ENCODE measurements at places on chromosomes 4 and X. TPM values are rescaled to one million over a fixed set of nuclear protein-coding genes. Genes with fewer than 3 reads are reported as not detected.

- no peak for DNase-seq
These were observed 23.1 kb upstream of the C1GALT1C1 start for GRCh38 chrX:120653000-120653399.

DNA sequence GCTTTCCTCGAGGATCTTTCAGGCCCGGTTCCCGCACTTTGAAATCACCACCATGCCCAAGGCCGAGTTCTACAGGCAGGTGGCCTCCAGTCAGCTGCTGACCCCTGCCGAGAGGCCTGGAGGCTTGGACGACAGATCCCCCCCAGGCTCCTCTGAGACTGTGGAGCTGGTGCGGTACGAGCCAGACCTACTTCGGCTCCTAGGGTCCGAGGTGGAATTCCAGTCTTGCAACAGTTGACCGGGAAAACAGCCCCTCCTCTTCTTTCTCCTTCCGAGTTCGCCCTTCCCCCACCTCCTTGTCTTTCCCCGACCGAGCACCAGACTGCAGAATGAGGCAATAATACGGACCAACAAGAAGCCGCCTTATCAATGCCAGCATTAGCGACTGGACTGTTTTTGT is 54.4 kb downstream of the ELF4 start:
- DNase-seq = no peak

DNA sequence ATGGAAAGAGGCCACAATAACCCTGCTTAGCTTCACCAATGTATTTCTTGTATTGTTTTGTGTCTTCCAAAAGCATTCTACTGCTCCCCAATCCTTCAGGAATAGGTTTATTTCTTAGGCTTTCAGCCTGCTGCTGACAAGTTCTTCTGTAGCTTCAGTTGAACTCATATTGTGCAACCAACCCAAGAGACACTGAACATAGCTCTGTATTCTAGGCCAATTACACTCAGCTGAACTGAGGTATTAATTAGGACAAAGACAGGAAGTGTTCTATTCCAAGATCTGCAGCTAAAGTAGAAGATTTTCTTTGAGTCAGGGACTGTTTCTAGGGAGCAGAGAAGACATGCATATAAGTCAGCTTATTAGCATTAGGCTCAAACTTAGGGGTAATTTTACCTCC is 151.8 kb downstream of the LHFPL1 start:
- DNase-seq = no peak

DNA sequence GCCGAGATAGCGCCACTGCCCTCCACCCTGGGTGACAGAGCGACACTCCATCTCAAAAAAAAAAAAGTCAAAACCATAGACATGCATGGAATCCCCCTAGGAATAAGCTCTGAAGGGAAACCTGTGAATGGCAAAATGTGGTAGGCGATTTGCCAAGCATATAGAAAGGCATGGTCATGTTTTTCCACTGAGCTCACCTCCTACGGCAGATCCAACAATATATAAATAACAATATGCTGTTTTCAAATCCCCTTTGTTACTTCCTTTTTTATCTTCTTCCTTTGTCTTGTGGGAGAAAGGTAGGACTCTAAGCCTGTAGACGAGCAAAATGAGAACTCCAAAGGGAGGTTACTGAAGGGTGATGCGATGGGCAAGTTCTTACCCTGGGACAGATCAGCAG is 219.0 kb downstream of the PALLD start:
- no peak for DNase-seq

- DNase-seq = no peak
These were observed 6.7 kb downstream of the GPR34 start for GRCh38 chrX:41695426-41695825.

- DNase-seq = peak; percentile 25
These were observed 21.1 kb upstream of the STIM2 start for GRCh38 chr4:26839534-26839951.

GRCh38 chr4:175277816-175278215 is 359.7 kb downstream of the ADAM29 start:
- no peak for DNase-seq

DNA sequence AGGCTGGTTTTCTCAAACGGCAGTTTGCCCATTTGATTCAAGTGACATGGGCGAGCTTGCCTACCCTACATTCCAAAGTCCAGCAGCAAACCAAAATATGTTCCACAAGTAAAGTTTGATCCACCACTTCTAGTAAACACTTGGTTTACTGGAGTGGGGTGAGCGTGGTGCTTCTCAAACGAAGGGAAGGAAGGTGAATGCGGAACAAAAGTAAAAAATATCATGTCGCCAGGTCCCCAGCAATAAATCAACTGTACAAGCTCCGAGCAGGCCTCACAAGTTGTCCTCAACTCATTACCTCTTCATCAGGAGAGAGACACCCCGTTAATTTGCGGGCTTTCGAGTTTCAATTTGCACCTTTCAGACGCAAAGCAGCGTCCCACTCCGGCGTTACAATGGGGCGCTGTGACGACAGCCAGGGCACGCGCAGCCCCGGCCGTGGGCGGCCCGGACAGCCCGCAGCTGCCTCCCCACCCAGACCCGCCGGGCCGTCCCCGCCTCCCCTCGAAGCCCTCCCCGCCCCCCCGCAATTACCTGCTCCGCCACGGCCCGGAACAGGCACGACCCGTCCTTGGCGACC is 1.0 kb downstream of the OTUD4 start:
- DNase-seq = peak; percentile 53

- DNase-seq = peak; percentile 47
These were observed 1.6 kb downstream of the PRICKLE3 start for GRCh38 chrX:49184294-49185281.

- DNase-seq = no peak
These were observed 363.2 kb downstream of the IL15 start for GRCh38 chr4:141999446-142000143.

- no peak for DNase-seq
These were observed 298.8 kb downstream of the TEX13A start for GRCh38 chrX:104921584-104922205.

GRCh38 chrX:29196501-29196900 is 609.3 kb downstream of the IL1RAPL1 start:
- no peak for DNase-seq

- no peak for DNase-seq
These were observed 7.0 kb upstream of the AKAP17A start for GRCh38 chrX:1584237-1585011.

DNA sequence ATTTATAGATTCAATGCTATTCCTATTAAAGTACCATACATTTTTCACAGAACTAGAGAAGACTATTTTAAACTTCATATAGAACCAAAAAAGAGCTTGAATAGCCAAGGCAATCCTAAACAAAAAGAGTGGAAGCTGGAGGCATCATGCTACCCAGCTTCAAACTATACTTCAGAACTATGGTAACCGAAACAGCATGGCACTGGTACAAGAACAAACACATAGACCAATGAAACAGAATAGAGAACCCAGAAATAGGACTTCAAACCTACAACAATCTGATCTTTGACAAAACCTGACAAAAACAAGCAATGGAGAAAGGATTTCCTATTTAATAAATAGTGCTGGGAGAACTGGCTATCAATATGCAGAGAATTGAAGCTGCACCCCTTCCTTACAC is 134.2 kb upstream of the PAQR3 start:
- DNase-seq = no peak

GRCh38 chr4:87077914-87078585 is 142.4 kb downstream of the KLHL8 start:
- DNase-seq = no peak

DNA sequence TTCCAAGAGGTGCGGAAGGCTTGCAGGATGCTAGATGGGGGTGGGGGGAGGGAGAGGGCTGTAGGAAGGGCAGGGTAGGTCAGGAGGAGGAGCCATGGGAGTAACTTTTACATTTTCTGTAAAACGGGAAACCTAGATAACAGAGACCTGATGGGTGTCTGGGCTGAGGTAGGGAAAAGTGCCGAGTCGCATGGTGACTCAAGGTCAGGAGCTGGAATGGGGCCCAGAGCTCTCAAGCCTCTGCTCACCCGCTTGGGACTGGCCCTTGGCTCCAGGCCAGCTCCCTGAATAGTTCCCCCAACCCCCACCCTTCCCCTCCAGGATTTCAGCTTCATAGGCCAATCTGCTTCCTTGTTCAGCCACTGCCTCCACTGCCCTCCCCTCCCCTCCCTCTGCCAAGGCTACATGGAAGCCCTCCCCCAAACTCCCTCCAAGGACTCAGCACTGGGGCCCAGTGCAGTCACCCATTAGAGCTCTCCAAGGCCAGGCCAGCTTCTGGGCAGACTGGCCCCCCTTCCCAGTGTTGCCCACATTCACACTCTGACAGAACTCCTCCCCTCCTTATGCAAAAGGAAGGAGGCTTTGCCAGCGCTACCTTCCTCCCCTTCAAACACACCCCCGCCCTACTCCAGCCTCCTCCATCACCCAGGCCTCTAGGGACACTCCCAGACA is 43.6 kb downstream of the TSC22D3 start:
- peak; percentile 43 for DNase-seq

GRCh38 chr4:26000274-26000950 is 86.4 kb downstream of the SMIM20 start:
- DNase-seq = no peak

GRCh38 chrX:134362560-134363089 is 97.3 kb upstream of the HPRT1 start:
- DNase-seq = no peak

GRCh38 chrX:153669174-153669890 is 4.3 kb downstream of the PNCK start:
- DNase-seq = no peak

- DNase-seq = no peak
These were observed 17.2 kb downstream of the GPR174 start for GRCh38 chrX:79161655-79162054.

DNA sequence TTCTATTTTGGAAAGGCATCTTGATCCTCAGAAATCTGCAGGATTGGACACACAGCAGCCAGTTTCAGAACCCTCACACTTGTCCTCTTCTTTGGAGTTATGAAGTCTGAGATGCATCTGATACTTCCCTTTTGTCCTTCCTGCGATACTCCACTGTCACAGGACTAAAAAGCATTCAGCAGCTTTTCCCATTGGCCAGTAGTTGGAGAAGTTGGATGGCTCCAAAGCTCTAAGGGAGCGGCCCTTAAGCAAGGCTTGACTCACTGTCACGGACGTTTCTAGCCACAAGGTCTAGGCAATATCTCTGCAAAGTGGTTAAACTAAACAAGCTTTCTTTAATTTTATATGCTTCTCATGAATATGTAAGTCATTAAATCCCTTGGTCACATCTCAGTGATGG is 417.0 kb downstream of the AFF2 start:
- no peak for DNase-seq

DNA sequence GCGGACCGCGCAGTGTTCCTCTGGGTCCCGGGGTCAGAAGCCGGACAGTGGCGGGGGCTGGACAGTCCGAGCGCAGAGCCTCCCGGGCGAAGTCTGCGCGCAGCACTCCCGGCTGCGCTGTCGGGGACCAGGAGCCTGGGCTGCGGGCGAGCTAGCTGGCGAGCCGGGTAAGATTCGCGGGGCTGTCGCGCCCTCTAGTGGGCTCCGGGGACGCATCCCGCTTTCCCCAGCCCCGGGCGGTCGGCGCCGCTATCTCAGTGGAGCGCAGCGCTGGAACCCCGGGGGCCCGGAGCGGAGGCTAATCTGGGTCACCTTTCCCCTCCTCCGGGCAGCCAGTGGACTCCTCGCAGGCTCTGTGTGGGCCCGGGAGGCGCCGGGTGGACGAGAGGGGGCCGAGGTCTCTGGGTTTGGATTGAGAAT is 4.2 kb downstream of the PDGFRA start:
- DNase-seq = peak; percentile 57

- DNase-seq = no peak
These were observed 182.0 kb upstream of the FAT4 start for GRCh38 chr4:125132729-125133128.

GRCh38 chr4:87243426-87244053 is 23.1 kb upstream of the KLHL8 start:
- no peak for DNase-seq

DNA sequence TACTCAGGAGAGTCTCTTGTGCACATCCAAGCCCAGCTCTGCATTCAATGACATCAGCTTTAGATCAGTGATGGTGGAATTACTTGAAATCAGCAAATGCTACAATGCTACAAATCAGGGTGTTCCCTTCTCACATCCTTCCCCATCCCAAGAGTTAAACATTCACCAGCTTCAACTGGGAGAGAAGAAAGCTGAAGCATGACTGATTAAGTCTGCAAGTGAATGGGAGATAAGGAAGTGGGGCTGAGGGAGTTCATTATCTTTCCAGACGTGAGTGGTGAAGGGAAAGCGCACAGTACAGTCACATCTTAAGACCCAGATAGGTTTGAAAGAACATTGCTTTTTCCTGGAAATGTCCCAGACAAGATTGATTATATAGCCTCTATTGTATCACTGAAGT is 26.2 kb upstream of the MAP9 start:
- DNase-seq = no peak

DNA sequence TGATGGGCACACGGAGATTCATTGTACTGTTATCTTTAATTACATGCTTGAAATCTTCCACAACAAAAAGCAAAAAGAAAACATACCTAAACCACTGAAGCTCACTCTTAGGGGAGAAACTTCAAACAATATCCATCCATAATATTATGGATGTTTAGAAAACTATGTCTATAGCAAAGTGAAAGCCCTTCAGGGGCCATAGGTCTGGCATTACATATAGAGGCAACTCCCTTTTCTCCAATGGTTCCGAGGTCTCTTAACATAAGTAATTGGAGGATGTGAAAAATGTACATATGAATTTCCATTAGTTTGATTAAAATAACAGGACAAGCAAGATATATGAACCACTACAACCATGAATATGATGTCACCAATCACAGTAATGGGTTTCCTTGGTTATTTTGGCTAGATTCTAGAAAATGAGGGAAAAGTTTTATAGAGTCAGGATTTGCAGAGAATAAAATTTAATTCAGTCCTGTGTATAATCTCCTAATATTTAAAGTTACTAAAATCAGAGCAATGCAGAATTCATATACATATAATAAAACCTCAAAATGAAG is 10.8 kb downstream of the UGDH start:
- no peak for DNase-seq

- DNase-seq = no peak
These were observed 79.1 kb downstream of the DOCK11 start for GRCh38 chrX:118574666-118575065.

The WDR17 gene
- total RNA-seq = 1.8 TPM

The GLUD2 gene
- 3.3 TPM for total RNA-seq

The SPP1 gene
- 253 TPM for total RNA-seq

The ZIC3 gene
- total RNA-seq = 2.4 TPM

The SCD5 gene
- total RNA-seq = 15.5 TPM

The CENPVL1 gene
- total RNA-seq = not detected

The FAM133A gene
- total RNA-seq = 0.30 TPM

The ARAP2 gene
- 48.6 TPM for total RNA-seq

The REST gene
- total RNA-seq = 34.6 TPM

The PCDH18 gene
- 118 TPM for total RNA-seq

The PPP1R3F gene
- total RNA-seq = 3.0 TPM

The VSIG4 gene
- total RNA-seq = 22.6 TPM

The TRMT44 gene
- 16.2 TPM for total RNA-seq
